ENCODE measurements at places on chromosomes 3 and 15.

GRCh38 chr3:112000367-112000771 is 1.6 kb downstream of the TAGLN3 start:
- no peak for DNase-seq

GRCh38 chr15:58212909-58213526 is 74.8 kb downstream of the AQP9 start:
- DNase-seq: no peak

DNA sequence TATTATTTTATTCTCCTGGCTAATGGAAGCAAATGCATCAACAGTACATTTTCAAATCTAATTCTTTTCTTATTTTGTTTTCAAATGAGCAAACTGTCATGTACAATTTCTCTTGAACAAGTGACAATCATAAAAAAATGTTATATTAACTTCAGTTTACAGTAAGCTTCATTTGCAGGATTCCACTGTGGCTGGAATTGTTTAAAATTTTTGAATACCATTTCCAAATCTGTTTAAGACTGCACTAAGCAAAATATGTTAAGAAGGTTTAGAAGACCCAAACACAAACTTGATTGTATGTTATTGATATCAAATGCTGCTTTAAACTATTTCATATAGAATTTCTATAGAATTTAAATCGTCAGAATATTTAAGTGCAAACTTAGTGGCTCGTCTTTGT is 92.8 kb downstream of the ZNF280D start:
- DNase-seq: no peak

- no peak for DNase-seq
These were observed 26.7 kb downstream of the SACM1L start for GRCh38 chr3:45715945-45716344.

- DNase-seq: no peak
These were observed 264.4 kb upstream of the KCNMB2 start for GRCh38 chr3:178271740-178272387.

DNA sequence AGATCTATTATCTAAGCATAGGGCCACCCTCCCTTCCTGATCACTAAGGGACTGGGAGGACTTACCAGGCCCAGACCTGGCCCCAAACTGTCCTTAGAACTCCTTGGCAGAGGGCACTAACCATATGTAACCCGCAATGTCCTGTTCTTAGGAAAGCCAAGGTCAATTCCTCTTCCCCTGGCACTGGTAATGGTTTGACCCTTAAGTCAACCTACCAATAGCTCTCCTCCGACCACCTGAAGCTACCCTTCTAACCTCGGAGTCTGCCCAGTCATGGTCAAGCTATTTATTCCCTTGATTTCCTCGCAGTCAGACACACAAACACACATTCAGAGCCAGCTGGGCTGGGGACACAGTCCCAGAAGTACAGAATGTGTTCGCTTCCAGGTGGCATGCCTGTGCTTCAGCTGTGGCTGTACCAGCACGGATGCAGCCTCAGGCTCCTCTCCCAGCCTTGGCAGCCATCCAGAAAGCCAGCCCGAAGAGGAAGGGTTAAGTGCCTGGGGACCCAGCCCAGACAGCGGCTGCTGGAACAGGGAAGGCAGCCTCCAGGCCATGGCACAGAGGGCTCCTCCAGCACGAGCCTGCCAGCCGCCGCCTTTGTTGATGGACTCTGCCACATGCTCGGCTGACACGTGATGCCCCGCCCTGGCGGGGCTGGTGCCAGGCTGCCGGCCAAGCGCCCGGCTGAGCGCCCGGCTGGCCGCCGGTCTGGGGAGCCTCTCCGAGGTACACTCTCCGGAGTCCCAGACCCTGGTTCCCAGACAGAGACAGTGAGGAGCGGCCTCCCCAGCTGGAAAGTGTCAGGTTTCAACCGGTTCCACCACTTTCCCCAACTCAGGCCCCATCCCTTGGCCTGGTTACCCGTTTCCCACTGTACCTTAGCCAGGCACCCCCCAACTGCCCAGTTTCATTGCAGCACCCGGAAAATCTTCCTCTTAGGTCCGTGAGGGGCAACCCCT is 5.5 kb downstream of the BMF start:
- peak; percentile 60 for DNase-seq

DNA sequence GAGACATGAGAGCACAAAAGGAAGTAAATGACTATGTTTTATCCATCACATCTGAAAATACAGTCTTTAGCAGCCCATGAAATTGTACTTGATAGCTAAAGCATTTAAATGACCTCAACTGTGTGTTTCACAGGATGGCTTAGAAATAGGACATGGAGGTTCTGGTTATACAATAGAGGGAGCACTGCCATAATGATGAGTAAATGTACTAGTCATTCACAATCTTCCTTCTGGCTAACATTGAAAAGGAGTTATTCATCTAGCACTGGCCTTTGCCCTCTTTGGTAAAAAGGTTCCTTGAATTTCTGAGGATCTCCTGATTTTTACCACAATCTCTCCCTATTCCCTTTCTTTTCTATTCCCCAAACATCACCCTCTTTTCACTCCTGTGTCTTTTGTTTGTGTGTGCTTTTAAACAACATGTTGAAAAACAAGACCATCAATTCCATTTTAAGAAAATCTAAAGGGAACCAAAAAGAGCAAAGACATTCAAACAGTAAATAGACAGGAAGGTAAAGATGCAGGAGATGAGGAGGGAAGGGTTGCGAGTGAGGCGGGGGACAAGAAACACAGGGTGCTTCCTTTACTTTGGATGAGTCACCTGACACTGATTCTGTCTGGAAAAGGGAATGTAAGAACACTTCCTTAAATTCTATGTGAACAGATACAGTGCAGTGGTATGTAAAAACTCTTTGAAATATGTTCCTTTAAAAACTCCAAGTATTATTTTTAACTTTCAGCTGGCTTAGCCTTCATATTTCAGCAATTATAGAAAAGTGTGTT is 619.0 kb downstream of the MECOM start:
- DNase-seq: no peak

DNA sequence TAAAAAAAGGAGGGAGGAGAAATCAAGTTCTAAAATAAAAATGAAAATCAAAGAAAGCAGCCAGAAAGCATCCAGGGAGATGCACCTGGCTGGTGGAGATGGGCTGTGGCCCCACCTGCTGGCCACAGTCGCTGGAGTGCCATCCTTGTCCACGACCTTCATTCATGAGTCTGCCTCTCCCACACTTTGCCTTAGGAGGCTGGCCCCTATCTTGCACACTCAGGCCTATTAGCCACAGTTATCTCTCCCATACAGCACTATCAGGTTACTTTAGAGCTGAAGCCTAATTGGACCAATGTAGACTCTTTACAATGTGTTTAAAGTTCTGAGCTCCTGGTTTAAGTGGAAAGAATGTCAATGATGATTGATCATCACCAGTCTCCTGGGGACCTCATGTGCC is 392.0 kb upstream of the RORA start:
- DNase-seq: peak; percentile 14

DNA sequence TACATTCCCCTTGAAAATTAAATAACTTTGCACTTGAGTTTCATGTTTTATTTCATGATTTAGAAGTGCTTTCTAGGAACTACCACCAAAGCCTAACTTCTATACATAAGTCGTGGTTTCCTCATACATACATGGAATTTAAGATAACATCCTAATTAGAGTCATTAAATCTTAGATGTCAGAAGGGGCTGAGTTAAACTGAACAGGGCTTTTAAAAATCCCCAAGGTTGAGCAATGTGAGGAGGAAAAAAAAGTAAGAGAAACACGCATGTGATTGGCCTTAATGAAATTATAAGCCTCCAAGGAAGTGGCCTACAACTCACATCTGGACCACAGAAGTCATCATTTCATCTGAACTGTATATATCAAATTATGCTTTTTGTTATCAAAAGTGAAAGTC is 303.1 kb upstream of the SEMA6D start:
- no peak for DNase-seq

- no peak for DNase-seq
These were observed 88.5 kb downstream of the LINGO1 start for GRCh38 chr15:77544162-77544561.

- DNase-seq: no peak
These were observed 22.3 kb downstream of the PPP4R2 start for GRCh38 chr3:73018790-73019441.

DNA sequence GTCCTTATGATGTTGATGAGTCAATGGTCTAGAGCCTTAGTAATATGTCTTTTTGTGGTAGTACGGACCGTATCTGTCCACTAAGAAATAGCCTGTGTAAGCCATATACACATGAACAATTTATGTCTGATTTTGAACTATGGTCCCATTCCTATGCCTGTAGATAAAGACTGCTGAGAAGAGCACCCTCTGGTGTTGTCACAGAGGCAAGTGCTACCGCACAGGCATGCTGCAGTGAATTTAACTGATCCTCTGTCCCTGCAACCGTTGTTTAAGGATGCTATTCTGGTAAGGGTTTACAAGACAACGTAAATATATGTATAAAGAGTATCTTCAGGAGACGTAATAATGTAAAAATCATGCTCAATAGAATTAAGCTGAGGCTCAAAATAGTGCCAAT is 170.7 kb downstream of the UBE3A start:
- no peak for DNase-seq

Measured in NCI-H187 treated with DMSO at 0.1 percent for 48 hours (cell line).